ENCODE measurements at places on chromosomes 1 and 21. TPM values are rescaled to one million over a fixed set of nuclear protein-coding genes. Genes with fewer than 3 reads are reported as not detected.
A peak's percentile ranks its signal among the peaks of the same experiment; 100 is the strongest.

GRCh38 chr21:27582948-27583430 is 616.1 kb upstream of the ADAMTS5 start:
- peaks cover 2% of the 10 kb centered on the region for H3K4me1 ChIP-seq
- no peaks in the 10 kb centered on the region for H3K27me3 ChIP-seq
- H3K4me3 ChIP-seq = no peak overlapping the region
- peak; percentile 73 for DNase-seq

GRCh38 chr1:24857507-24858133 is 72.5 kb downstream of the RUNX3 start:
- DNase-seq = no peak
- no peak overlapping the region for H3K4me3 ChIP-seq

Gene C1QTNF12
- total RNA-seq = 8.2 TPM

GRCh38 chr1:12244078-12244477 is 14.2 kb downstream of the VPS13D start:
- no peak overlapping the region for H3K27ac ChIP-seq
- H3K4me1 ChIP-seq = no peaks in the 10 kb centered on the region
- no peak overlapping the region for H3K4me3 ChIP-seq
- H3K27me3 ChIP-seq = no peaks in the 10 kb centered on the region
- peaks cover 42% of the 10 kb centered on the region for H3K36me3 ChIP-seq
- DNase-seq = no peak

DNA sequence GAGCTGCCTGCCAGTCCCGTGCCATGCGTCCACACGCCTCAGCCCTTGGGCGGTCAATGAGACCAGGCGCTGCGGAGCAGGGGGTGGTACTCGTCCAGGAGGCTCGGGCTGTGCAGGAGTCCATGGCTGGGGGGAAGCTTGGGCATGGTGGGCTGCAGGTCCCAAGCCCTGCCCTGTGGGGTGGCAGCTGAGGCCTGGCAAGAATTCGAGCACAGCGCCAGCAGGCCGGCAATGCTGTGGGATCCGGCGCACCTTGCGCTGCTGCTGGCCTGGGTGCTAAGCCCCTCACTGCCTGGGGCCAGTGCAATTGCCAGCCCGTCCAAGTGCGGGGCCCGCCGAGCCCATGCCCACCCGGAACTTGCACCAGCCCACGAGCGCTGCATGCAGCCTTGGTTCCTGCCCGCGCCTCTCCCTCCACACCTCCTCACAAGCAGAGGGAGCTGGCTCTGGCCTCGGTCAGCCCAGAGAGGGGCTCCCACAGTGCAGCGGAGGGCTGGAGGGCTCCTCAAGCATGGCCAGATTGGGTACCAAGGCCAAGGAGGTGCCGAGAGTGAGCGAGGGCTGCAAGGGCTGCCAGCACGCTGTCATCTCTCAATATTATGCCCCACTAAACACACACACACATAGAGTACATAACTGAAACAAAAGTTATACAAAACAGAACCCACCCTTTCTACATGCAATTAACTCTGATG is 307.7 kb downstream of the LMO4 start:
- DNase-seq = no peak
- no peaks in the 10 kb centered on the region for H3K4me1 ChIP-seq
- no peaks in the 10 kb centered on the region for H3K27me3 ChIP-seq
- no peak overlapping the region for H3K27ac ChIP-seq

DNA sequence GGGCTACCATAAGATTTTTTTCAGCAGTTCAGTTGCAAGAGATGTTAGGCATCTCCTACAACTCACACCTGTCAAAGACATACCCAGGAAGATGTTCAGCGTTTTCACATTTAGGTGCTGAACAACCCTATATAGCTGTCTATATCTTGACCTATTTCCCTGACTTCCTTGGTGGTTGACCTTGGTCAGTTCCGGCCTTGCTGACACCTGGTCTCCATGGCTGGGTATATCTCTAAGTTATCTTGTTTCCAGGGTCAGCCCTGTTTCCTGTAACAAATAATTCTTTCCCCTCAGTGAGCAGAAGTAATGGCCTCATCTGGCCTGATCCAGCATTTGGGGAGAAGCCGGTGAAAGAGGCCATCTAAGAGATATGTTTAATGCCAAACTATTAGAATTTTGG is 2.4 kb upstream of the BTG2 start:
- no peak for DNase-seq
- H3K27ac ChIP-seq = no peak overlapping the region
- H3K27me3 ChIP-seq = no peaks in the 10 kb centered on the region
- H3K4me1 ChIP-seq = peaks cover 30% of the 10 kb centered on the region

GRCh38 chr1:234486858-234487840 is 8.2 kb upstream of the TARBP1 start:
- H3K4me3 ChIP-seq = no peak overlapping the region
- DNase-seq = peak; percentile 91
- H3K36me3 ChIP-seq = no peaks in the 10 kb centered on the region
- peak overlapping the region; percentile 33 for H3K27ac ChIP-seq
- H3K27me3 ChIP-seq = no peaks in the 10 kb centered on the region

DNA sequence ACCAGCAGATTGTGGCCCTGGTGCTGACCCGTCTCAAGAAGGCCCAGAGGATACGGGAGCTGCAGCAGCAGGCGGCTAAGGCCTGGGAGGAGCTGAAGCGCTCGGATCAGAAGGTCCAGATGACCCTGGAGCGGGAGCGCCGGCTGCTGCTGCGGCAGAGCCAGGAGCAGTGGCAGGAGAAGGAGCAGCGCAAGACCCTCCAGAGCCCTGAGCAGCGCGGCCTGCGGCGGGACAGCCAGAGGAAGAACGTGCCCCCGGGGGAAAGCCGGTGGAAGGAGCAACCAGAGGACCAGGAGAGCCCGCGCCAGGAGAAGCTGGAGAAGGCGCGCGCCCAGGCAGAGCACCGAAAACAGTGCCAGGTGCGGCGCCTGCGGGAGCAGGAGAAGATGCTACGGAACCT is 1.0 kb downstream of the CCDC185 start:
- no peaks in the 10 kb centered on the region for H3K36me3 ChIP-seq
- peaks cover 37% of the 10 kb centered on the region for H3K27me3 ChIP-seq
- no peak overlapping the region for H3K27ac ChIP-seq
- no peak for DNase-seq
- H3K4me1 ChIP-seq = peaks cover 7% of the 10 kb centered on the region

Gene IGSF9
- total RNA-seq = 0.13 TPM

GRCh38 chr1:201880928-201881571 is 7.6 kb upstream of the SHISA4 start:
- peaks cover 52% of the 10 kb centered on the region for H3K4me1 ChIP-seq
- no peak overlapping the region for H3K27ac ChIP-seq

- no peaks in the 10 kb centered on the region for H3K36me3 ChIP-seq
- peaks cover 11% of the 10 kb centered on the region for H3K4me1 ChIP-seq
- H3K27me3 ChIP-seq = no peaks in the 10 kb centered on the region
These were observed 2.4 kb upstream of the PARS2 start for GRCh38 chr1:54766726-54767125.

Gene ZNF593OS
- total RNA-seq = 0.31 TPM

Gene ADGRL4
- total RNA-seq = 14.0 TPM

- H3K27me3 ChIP-seq = peaks cover 26% of the 10 kb centered on the region
- no peaks in the 10 kb centered on the region for H3K36me3 ChIP-seq
- no peak overlapping the region for H3K4me3 ChIP-seq
- no peak overlapping the region for H3K27ac ChIP-seq
- H3K4me1 ChIP-seq = no peaks in the 10 kb centered on the region
- no peak for DNase-seq
These were observed 1.8 kb upstream of the SLC26A9 start for GRCh38 chr1:205945069-205945468.

GRCh38 chr1:227312361-227313025 is 5.8 kb downstream of the CDC42BPA start:
- no peaks in the 10 kb centered on the region for H3K27me3 ChIP-seq
- H3K36me3 ChIP-seq = peaks cover 3% of the 10 kb centered on the region
- DNase-seq = no peak
- H3K4me3 ChIP-seq = no peak overlapping the region
- H3K27ac ChIP-seq = no peak overlapping the region

- no peaks in the 10 kb centered on the region for H3K27me3 ChIP-seq
- H3K36me3 ChIP-seq = no peaks in the 10 kb centered on the region
- no peak overlapping the region for H3K4me3 ChIP-seq
- H3K4me1 ChIP-seq = peaks cover 5% of the 10 kb centered on the region
- no peak overlapping the region for H3K27ac ChIP-seq
These were observed 25.5 kb downstream of the CAPN9 start for GRCh38 chr1:230772457-230773395.

Gene KIAA1614
- total RNA-seq = 11.7 TPM

- DNase-seq = no peak
- H3K4me3 ChIP-seq = no peak overlapping the region
- H3K4me1 ChIP-seq = peaks cover 36% of the 10 kb centered on the region
- no peaks in the 10 kb centered on the region for H3K27me3 ChIP-seq
- peaks cover 18% of the 10 kb centered on the region for H3K36me3 ChIP-seq
These were observed 35.1 kb upstream of the PRSS38 start for GRCh38 chr1:227780101-227781044.

- peak; percentile 95 for DNase-seq
- peaks cover 11% of the 10 kb centered on the region for H3K36me3 ChIP-seq
- H3K27ac ChIP-seq = peak within 1 kb of the TSS; percentile 99
- H3K27me3 ChIP-seq = no peaks in the 10 kb centered on the region
- peak within 1 kb of the TSS; percentile 98 for H3K4me3 ChIP-seq
- H3K4me1 ChIP-seq = no peaks in the 10 kb centered on the region
These were observed at the start of gene PTBP2 for GRCh38 chr1:96721416-96722160. Gene PTBP2 (plus strand): TSS chr1:96721784. CDS start chr1:96721865, 81 bp downstream.

GRCh38 chr21:39681257-39681656 is 63.7 kb upstream of the IGSF5 start:
- no peak overlapping the region for H3K4me3 ChIP-seq
- no peak overlapping the region for H3K27ac ChIP-seq
- H3K36me3 ChIP-seq = no peaks in the 10 kb centered on the region
- no peaks in the 10 kb centered on the region for H3K27me3 ChIP-seq

- DNase-seq = no peak
- no peaks in the 10 kb centered on the region for H3K4me1 ChIP-seq
- no peaks in the 10 kb centered on the region for H3K27me3 ChIP-seq
- no peak overlapping the region for H3K27ac ChIP-seq
These were observed 131.6 kb upstream of the IVNS1ABP start for GRCh38 chr1:185448591-185449186.

DNA sequence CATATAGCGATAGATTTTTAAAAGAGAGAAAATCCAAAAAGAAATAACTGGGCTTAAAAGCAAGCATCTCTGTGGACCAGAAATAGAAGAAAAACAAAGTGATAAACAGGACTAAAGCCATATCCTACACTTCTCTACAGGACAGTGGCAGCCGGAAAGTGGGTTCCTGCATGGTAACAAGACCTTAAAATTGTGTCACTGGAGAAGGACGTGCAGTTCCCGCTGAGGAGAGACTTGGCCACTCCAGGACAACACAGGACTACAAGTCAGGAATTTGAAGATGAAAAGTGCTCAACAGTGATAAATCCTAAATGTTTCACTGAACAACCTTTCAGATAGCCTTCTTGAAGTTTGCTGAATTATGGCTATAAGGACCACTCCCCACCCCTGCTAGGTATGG is 1.9 kb upstream of the HLCS start:
- H3K4me1 ChIP-seq = peaks cover 18% of the 10 kb centered on the region
- no peaks in the 10 kb centered on the region for H3K27me3 ChIP-seq
- H3K27ac ChIP-seq = peak overlapping the region; percentile 62
- no peak overlapping the region for H3K4me3 ChIP-seq
- peaks cover 3% of the 10 kb centered on the region for H3K36me3 ChIP-seq

Gene B3GALT2
- 10.9 TPM for total RNA-seq

DNA sequence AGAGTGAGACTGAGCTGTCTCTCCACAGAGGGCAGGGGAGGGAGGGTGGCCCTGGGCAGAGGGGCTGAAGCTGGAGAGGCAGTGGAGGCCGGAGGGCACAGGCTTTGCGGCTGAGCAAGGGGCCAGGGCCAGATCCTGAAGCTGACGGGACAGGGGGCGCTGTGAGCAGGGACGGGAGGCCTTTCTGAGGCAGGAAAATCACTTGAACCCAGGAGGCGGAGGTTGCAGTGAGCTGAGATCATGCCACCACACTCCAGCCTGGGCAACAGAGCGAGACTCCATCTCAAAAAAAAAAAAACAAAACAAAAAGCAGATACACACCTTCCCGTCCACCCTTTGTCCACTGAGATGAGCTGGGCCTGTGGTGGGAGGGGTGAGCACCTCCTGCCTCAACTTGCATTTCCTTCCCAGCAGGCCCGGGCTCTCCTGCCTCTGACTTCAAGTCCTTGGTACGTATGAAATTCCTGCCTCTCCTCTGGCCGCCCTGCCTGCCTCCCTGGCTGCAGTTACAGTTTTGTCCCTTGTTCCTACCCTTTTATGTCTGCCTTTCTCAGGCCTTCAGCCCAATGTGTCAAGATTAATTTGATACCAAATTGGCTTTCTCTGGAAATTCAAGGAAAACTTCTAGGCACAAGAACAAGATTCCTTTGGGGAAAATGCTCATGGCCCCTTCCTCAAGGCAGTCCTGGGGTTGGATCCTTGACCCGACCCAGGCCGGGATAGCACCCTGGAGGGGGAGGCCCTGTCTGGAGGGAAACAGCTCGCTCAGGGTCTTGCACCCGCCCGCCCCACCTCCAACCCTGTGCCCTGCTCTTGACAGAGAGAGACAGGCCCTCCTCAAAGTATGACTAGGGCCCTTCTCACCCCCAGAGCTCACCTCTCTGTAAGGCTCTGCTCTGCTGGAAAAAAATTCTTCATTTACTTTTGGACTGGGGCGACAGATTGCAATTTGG is 11.2 kb upstream of the ADAMTSL4 start:
- DNase-seq = peak; percentile 77
- no peaks in the 10 kb centered on the region for H3K27me3 ChIP-seq
- H3K36me3 ChIP-seq = no peaks in the 10 kb centered on the region
- H3K27ac ChIP-seq = peak overlapping the region; percentile 65

Gene ZNF692
- total RNA-seq = 18.8 TPM

Gene MR1
- total RNA-seq = 6.3 TPM

DNA sequence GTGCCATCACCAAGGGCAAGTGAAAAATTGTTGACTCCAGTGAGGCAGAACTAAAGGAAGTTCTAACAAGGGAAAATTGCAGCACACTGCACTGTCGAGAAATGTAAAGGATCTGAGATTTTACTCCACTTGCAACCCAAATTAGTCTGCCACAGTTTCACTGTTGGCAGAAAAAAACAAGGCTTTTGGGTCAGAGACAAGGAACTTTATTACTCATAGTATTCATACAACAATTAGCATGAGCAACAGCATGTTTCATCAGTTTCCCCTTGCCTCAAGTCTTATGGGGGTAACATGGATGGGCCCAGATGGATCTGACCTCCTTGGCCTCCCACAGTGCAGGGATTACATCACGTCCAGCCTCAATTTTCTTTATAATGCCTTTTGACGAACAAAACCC is 125.3 kb downstream of the LTN1 start:
- no peaks in the 10 kb centered on the region for H3K4me1 ChIP-seq
- peaks cover 10% of the 10 kb centered on the region for H3K36me3 ChIP-seq

Gene KDF1
- not detected for total RNA-seq

- H3K4me1 ChIP-seq = no peaks in the 10 kb centered on the region
- H3K27me3 ChIP-seq = no peaks in the 10 kb centered on the region
- no peak overlapping the region for H3K27ac ChIP-seq
- DNase-seq = no peak
- no peak overlapping the region for H3K4me3 ChIP-seq
- no peaks in the 10 kb centered on the region for H3K36me3 ChIP-seq
These were observed 22.9 kb downstream of the SYT14 start for GRCh38 chr1:209960926-209961325.
